Left lobe of liver (tissue), 2 donors: ENCODE measurements at places on chromosomes 4 and X. TPM values are rescaled to one million over a fixed set of nuclear protein-coding genes. Genes with fewer than 3 reads are reported as not detected.

DNA sequence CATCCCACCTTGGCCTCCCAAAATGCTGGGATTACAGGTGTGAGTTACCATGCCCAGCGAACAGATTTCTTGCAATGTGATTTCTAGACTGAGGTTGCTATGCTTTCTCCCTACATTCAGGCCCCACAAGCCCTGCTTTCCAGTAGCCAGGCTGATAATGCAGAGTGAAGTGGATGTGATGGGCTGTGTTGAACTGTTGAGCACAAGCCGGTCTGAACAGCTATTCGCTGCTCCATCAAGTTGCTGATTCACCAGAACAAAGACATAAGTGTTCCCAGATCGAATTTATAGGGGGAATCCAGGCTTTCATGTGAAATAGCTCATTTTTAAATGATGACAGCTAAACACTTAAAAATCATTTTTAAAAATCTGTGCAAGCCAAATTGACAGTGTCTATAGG is 8.0 kb downstream of the NIPAL1 start:
- DNase-seq = no peak

GRCh38 chr4:55736605-55737183 is 82.9 kb upstream of the EXOC1L start:
- DNase-seq = no peak

DNA sequence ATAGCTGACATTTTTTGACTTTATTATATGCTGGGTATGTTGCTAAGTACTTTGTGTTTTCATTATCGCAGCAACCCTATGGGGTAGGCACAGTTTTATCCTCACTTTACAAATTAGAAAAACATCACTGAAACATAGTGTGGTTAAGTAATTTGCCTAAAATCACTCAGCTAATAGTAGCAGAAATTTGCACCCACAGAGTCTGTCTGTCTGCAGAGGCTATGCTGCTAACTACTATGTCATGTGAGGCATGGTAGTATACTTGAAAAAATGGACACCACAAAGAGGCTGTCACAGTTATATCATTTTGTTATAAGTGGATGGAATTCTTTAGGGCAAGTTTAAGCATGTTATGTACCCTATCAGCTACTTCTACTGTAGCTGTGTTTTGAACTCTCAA is 69.0 kb downstream of the STAG2 start:
- no peak for DNase-seq

DNA sequence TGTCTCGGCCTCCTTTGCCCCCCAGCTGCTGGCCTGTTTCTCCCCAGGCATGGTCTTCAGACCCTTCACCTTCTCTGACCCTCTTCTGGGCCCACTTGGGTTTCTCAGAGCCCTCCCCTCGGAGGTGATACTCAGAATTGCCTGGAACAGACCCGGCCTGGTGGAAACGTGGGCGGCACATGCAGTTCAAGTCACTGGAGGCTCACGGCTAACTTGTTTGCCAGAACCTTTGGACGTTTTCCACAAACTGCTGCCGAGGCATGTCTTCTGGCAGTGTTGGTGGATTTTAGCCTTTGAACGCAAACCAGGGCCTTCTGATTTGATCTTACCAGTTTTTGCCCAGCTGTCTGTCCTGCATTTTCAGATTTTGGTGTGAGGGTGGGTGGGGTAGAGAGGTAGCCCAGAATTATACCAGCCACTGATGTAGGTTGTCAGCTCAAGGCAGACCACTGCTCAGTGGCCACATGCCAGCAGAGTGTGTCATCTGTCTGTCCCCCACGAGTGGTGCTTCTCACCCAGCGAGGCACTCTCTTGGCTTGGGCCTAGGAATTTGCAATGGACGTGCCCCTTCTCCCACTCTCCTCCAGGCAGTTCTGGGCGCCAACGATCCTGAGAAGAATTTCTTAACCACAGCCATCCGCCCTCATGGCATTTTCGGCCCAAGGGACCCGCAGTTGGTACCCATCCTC is 32.5 kb upstream of the ZNF185 start:
- peak; percentile 45 for DNase-seq

- DNase-seq = no peak
Measured at GRCh38 chrX:19699151-19699550, 183.8 kb upstream of the MAP3K15 start.

DNA sequence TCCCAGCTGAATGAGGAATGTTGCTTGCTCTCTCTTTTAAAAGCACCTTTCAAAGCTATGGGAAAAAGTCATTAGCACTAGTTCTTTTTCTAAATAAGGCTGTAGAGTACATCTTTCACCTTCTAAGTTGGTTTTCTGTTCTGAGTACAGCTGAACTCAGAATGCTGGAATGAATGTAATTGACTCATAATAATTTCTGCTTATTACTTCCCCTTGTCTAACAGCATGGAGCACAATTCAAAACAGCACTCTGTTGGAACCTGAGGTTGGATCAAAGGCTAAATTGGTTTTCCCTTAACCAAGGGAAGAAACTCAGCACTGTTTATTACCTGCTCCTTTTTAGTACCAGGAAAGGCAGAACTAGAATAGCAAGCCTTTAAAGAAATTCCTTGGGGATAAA is 33.5 kb upstream of the CYP2U1 start:
- no peak for DNase-seq

GRCh38 chr4:46370531-46370930 is 19.4 kb downstream of the GABRA2 start:
- no peak for DNase-seq

- DNase-seq = no peak
Measured at GRCh38 chrX:124151195-124151594, 181.3 kb upstream of the TEX13D start.

DNA sequence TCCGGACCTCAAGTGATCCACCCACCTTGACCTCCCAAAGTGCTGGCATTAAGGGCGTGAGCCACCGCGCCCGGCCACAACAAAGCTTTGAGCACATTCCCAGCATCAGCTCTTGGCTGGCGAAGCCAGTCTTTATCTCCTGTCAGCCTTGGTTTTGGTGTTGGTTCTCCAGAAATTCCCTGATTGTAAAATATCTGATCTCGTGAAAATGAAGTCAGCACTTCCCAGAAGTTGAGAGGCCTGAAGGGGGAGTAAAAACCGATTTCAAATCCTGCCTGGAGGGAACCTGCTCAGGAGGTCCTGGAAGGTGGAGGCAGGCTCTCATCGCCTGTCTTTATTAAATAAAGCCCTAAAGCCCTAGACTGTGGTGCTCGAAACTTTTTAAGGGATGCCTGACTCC is 33.6 kb downstream of the PTTG2 start:
- DNase-seq = no peak

GRCh38 chr4:152259866-152260265 is 276.0 kb downstream of the FBXW7 start:
- no peak for DNase-seq

The IDS gene
- 16.3 TPM for total RNA-seq

The CD40LG gene
- total RNA-seq = 0.15 TPM

The GAGE12F gene
- 0.63 TPM for total RNA-seq

The DUSP21 gene
- total RNA-seq = not detected

The GLRA3 gene
- total RNA-seq = not detected

The SMARCA1 gene
- 22.7 TPM for total RNA-seq

The CCDC110 gene
- 0.30 TPM for total RNA-seq

The UGT2B10 gene
- 290 TPM for total RNA-seq

The LSM6 gene
- total RNA-seq = 8.2 TPM

The CENPVL2 gene
- not detected for total RNA-seq
